Omental fat pad (tissue), 4 donors: ENCODE measurements at places on chromosomes 2 and 18. TPM values are rescaled to one million over a fixed set of nuclear protein-coding genes. Genes with fewer than 3 reads are reported as not detected.

Gene BCL2L11
- total RNA-seq, result 18.9 TPM

DNA sequence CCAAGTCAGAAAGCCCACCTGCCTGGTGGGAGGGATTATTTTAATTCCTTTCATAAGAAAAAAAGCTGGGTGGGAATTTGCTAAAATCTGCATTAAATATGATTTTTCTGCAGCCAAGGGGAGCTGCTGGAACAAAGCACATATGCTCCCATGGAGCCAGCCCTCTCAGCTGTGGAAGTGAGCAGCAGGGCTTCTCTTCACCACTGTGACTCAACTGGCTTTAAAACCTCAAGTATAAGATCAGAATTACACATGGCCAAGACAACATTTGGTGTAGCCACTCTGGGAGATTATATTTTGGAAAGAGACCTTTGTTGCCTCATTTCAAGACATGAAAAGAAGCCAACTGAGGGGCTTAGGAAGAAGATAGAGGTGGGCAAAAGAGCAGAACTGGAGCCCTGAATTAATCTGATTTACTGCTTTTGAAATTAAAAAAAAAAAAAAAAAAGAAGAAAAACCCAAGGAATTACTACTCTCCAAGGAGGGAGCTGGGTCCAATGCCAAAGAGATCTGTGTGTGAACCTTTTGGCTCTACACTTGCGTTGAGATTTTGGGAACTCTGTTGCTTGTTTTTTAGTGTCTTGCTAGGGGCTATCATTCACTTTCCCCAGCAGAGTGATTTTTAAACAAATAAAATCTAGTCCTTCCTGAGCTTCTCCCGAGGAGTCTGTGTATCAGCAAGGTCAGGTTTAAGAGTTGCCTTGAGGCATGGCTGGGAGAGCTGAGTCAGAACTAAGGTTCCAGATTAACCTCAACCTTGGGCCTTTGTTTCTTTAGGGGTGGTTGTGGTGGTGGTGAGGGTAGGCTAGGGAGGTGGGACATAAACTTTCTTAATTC is 6.0 kb downstream of the LHCGR start:
- DNase-seq, result no peak

DNA sequence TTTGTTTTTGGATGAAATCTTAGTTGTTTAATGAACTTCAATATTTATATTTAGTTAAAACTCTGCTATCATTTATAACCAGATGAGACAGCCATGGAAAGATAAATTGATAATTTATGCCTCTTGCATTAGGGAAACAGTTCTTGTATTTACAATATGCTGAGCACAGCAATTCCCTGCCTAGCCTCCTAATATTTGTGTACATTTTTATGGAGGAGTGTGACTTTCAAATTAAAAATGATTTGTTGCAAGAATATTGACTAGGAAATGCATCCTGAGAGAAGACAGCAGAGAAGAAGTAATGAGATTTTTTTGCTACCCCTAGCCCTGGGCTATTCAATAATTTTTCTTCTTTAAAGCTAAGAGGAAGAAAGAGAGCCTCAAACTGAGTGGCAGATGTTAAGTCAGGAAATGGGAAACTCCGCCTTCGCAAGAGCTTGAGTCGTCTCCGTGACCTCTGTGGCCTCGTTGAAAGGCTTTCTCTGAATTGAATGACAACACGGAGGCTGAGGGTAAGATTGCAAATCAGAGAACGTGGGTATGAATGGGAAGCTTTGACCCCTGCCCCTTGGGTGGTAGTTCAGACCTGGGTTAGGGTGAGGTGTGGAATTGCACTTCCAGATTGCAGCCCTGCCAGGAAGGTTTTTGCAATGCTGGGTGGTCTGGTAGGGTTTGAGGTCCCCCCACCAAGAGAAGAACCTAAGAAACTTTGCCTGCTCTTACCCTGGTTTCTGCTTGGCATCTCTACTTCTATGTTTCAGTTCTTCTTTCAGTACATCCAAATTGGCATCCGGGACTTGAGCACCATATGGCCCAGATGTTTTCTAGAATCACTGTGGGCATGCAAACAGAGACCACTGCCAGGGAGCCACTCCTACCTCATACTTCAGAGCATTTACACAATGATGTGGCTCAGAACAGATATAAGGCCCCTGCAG is 210.3 kb upstream of the RBMS1 start:
- DNase-seq, result no peak

GRCh38 chr2:33946193-33946592 is 347.1 kb upstream of the FAM98A start:
- DNase-seq, result no peak

GRCh38 chr2:127048618-127048935 is 58.4 kb downstream of the BIN1 start:
- DNase-seq, result no peak

DNA sequence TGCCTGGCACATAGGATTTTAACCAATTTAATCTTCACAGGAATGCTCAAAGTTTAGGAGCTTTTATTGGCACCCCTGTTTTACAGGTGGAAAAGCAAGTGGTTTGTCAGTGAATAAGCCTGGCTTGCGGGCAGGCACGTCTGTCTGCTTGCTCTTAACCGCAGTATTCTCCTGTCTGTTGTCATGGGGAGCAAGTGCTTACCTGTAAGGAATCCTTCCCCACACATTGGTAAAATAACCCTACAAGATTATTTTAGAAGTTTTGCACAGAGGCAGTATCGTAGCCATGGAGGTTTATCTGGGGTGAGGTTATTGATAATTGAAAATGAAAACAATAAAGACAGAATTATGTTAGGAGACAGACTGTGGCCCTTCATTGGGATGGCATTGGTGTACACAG is 174.9 kb downstream of the AGAP1 start:
- DNase-seq, result no peak

Gene KHK
- 2.5 TPM for total RNA-seq

GRCh38 chr2:237574894-237575868 is 8.8 kb downstream of the PRLH start:
- peak; percentile 45 for DNase-seq

Gene LHCGR
- not detected for total RNA-seq

DNA sequence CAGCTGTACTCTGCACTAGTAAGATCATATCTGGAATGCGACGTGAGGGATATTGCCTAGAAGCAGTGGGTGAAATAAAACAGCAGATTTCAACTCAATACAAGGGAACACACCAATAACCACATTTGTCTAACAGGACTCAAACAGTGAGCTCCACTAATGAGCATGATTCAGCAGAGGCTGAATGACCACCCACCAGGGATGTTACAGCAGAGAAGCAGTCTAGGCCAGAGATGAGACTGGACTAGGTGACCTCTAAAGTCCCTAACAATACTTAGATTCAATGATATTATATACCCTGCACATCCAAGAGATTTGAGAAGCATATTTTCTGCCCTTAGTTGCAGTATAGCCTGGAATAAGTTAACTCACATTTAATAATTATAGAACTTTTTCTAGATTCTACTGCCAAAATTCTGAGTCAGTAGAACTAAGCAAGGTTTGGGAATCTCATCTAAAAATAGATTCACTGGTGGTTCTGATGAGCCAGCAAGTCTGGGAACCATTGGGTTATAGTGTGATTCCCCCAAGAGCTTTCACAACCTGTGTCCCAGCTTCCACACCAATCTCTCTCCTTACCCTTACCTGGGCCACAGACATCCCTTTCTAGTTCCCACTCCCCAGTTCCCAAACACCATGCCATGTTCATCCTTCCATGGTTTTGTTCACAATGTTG is 6.3 kb downstream of the THOC1 start:
- DNase-seq, result no peak

Gene TBR1
- total RNA-seq, result 0.09 TPM

DNA sequence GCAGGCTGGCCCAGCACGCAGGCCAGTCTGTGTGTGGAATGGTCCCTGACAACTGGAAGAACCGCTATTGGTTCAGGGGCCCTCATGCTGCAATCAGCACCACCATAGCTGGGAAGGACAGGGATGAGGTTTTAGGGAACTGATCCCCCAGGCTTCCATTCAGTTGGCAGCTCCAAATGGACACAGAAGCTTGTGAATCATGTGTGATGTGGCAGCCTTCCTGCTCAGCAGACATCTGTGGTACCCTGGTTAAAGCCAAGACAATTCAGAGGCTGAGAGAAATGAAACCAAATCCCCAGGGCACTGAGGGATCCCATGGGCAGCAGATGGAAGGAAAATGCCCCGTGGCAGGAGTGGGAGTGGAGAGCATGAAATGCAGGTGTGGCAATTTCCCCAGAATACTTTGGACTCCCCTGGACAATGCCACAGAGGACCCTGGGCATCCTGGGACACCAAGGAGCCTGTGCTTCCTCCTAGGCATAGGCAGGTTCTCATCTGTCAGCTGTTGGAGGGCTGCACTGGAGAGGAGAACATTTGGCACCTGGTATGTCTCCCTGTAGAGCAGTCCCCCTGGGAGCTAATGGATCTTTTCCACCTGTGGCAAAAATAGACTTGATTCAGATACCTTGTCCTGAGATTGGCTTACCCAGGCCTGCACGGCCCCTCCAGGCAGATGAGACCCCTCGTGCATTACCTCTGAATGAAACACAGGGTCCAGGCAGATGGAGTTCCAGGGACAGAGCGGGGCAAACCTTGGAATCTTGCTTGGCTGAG is 162.2 kb upstream of the BCL2L11 start:
- no peak for DNase-seq

GRCh38 chr2:154142480-154142879 is 270.8 kb downstream of the GALNT13 start:
- DNase-seq, result no peak

GRCh38 chr2:168717790-168718502 is 84.5 kb upstream of the NOSTRIN start:
- no peak for DNase-seq

Gene GTF3C2
- total RNA-seq, result 38.4 TPM

DNA sequence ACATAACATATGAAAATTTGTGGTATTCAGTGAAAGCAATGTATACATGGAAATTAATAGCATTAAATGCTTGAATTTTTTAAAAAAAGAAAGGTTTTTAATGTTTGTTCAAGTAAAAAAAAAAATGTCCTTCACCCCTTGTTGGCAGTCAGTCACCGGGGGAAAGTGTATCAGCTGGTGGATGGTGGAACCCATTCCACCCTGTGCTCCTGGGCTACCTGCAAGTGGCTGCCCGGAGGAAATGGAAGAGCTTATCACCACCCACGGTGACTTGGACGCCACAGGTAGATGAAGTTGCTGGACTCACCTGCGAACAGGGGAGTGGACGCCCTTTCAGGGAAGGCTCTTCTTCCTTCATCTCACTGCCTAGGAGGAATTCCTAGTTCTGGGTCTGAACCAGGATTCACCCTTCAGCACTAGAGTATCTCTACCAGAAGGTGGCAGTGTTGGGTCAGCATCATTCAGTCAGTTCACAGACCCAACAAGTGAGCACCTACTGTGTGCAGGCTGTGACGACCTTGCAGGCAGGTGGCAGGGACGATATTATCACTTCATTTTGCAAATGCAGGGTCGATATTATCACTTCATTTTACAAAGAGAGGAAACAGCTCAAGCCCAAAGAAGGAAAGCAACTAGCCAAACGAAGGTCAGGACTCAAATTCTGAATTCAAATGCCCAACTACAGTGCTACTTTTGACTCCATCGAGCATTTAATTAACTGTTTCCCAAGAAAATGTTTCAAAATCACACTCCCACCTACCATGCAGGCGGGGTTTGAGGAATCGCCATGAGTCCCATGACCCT is 35.8 kb downstream of the CIB4 start:
- DNase-seq, result no peak

Gene KLHL14
- total RNA-seq, result 0.19 TPM

DNA sequence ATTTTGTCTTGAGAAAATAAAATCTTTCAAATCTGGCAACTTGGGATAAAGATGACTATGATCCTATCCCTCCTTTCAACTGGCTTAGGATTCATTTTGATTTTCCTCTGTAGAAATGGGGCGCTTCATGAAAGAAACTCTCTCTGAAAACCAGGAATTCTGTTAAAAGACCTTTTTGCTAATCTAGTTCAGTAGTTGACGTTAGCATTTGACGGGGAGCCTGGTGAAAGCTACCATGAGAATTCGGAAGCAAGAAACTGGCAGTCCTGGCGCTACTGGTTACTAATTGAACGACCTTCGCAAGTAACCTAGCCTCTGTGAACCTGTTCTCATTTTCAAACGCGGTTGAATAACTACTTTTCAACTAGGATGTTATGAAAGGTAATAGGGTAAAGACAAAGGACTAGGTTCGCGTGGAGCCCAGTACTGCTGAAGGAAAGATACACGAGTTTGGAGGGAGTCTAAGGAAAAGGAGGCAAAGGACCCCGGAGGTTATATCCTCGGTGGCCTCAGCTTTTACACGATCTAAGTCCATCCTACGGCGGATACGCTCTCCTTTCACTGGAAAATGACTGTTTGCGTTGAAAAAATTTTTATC is 604 bp upstream of the STK11IP start:
- no peak for DNase-seq

Gene ASB18
- total RNA-seq, result not detected

GRCh38 chr2:62578803-62579640 is 73.0 kb upstream of the TMEM17 start:
- no peak for DNase-seq

Gene MATN3
- total RNA-seq, result 0.28 TPM

Gene CCL20
- total RNA-seq, result not detected

Gene TNS1
- 135 TPM for total RNA-seq

Gene G6PC2
- total RNA-seq, result not detected

Gene CKAP2L
- total RNA-seq, result 0.16 TPM

DNA sequence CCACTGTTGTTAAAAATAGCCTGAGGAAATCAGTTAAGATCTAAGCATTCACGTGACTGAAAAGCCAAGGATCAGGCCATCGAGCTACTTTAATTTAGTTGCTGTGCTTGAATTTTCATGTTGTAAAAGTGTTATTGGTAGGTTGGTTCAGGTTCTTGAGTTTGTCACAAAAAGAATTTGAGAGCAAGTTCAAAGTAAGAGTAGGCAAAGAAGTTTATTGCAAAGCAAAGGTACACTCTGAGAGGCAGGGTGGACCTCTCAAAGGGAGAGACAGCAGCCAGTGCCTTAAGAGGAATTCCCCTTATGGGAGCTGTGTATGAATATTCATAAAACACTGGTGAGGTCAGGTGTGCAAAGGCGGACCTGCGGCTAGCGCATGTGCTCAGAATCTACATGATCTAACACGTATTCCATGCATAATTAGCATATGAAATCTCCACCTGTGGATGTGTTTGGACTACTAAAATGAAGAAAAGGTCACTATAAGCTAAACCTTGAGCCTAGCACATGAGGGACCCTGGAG is 236.5 kb downstream of the NDUFA10 start:
- DNase-seq, result no peak

Gene AMER3
- not detected for total RNA-seq

DNA sequence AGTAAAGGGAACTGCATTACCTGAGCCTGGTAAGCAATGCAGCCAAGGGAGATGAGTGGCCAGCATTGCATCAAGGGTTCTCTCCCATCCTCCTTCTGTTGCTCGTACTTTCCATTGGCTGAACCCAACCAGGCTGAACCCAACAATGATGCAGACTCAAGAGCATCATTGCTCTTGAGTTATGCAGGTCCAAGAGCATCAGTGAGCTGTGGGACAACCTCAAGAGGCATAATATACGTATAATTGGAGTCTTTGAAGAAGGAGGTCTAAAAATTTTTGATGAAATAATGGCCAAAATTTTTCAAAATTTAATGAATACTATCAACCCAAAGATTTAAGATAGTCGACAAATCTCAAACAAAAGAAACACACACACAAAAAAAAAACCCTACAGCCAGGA is 213.0 kb downstream of the RNF152 start:
- no peak for DNase-seq

GRCh38 chr2:44549099-44549471 is 187.3 kb downstream of the CAMKMT start:
- DNase-seq, result no peak

Gene UPP2
- total RNA-seq, result not detected

Gene SKOR2
- not detected for total RNA-seq

Gene CCDC68
- total RNA-seq, result 3.4 TPM

GRCh38 chr18:68520406-68521075 is 194.4 kb downstream of the TMX3 start:
- DNase-seq, result no peak
